ENCODE measurements at places on chromosomes 3 and 15.

- no peak for DNase-seq
These were observed 61.4 kb downstream of the MFSD1 start for GRCh38 chr3:158863247-158863646.

GRCh38 chr3:19757773-19758172, 176.2 kb downstream of the EFHB start:
- no peak for DNase-seq

DNA sequence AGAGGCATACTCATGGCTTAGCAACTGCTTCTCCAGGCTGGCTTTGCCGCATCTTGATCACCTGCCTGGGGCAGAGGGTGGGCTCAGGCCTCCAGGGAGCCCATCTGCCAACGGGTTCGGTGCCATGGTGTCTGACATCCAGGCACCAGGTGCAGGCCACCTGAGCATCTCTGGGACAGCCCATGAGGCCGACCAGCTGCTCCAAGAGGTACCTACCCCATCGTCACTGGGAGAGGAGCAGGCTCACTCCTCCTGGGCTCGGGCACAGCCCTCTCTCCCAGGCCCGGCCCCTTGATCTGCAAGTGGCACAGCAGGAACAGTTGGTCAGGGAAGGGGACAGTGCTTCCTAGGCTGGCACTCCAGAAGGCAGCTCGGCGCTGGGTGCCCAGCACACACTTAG, 21.9 kb downstream of the TPRA1 start:
- no peak for DNase-seq

DNA sequence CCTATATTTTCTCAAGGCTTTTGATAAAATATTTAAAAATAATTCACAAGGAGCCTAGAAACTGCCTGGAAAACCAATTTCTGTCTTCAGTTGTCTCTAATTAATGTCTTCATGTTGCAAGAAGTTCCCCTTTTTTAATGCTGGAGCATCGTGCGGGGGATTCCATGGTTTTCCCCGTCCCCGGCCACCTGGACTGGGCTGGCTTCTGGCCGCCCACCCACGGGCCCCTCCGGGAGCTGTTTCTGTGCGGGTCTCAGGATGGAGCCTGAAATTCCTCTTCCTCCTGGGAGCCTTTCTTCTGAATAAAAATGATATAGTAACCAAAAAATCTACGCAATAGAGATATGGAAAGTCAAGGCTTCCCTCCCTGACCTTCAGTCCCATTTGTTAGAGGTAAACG, 8.1 kb upstream of the LRRK1 start:
- DNase-seq, result no peak

- DNase-seq, result no peak
These were observed 147.9 kb upstream of the ATP2B2 start for GRCh38 chr3:10653241-10653640.
